NCI-H1092 treated with DMSO at 0.1 percent for 48 hours (cell line): ENCODE measurements at places on chromosomes 5 and 9.

DNA sequence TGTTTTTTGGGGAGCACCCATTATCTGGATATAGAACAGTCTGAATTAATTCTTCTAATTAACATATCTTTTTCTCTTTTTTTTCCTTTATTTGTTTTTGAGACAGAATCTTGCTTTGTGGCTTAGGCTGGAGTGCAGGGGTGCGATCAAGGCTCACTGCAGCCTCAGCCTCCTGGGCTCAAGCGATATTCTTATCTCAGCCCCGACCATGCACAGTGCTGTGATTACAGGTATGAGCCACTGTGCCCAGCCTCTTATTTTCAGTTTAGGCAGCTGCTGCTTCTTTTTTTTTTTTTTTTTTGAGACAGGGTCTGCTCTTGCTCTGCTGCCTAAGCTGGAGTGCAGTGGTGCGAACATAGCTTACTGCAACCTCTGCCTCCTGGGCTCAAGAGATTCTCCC is 20.2 kb downstream of the UBE2R2 start:
- DNase-seq = no peak

- no peak for DNase-seq
Observed at GRCh38 chr5:96857924-96858323, 18.4 kb upstream of the ERAP2 start.

DNA sequence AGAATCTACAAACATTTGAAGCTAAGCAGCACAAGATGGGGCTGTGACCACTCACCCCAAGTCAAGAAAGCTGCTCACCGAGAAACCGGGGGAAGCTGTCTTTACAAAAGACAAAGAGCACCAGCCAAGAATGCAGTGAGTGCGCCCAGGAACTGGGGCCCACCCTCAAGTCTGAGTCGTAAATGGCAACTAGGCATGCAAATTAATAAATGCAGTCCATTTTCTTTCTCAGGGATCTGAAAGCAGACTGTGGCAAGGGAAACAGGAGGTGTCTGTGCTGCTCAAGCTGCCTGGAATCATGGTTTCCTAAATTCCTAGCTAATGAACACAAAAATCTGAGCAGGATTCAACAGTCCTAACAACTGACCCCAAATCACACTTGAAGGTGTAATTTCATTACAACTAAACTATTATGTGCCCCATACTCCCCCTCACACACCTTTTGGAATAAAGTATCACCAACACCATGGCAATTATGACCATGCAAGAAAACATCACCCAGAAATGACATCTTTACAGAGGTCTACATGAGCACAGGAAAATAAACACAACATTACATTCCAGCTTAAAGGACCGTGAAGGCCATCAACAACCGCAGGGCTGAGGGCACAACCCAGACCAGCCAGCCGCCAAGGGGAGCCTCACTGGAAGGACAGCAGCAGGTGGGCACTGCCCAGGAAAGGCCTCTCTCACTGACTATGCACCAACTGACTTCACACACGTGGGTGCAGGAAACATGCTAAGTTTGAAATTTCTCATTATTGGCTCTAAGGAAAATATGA is 17.6 kb downstream of the NSUN2 start:
- no peak for DNase-seq

DNA sequence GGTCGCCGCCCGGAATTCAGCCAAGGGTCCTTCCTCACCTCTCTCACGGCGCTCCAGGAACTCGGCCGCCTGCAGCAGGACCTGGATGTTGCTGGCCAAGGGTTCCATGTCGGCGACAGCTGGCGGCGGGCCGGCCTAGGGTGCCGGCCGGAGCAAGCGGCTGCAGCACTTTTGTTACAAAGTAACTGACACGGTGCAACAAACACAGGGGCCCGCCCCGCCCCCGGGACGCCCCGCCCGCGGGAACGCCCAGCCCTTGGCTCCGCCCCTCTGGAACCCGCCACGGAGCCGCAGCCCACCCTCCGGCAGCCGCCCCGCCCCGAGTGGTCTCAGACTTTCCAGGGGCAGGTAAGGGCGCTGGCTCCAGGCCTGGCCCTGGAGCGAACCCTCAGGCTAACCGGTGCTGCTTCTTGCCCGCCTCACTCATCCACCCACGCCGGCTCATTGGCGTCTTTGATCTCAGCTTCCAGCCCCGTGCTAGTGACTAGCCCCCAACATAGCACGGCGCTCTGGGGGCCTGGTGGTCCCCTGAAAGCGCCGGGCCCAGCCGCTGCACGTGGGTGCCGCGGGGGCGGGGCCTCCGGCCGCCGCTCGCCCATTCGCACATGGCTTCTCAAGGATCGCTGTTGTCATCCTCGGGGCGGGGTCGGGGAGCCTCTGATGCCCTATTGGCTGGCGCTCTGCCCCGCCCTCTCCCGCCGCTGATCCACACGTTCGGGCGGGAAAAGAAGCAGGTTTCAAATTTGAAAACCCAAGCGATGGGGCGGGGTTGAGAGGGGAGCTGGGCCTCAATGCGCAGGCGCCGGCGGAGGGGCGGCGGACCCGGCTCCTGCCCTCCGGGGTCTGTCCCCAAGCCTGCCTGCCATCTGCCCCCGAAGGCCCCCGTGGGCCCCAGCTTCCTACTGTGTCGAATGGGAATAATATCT is at the start of gene MXD3:
Gene MXD3, minus strand, starts transcription at position 176 of the 926 bp plus-strand sequence. Its CDS starts 68 bp downstream, at position 108.
- DNase-seq = peak; percentile 93

GRCh38 chr5:144125163-144125726 is 45.2 kb downstream of the YIPF5 start:
- DNase-seq = no peak

DNA sequence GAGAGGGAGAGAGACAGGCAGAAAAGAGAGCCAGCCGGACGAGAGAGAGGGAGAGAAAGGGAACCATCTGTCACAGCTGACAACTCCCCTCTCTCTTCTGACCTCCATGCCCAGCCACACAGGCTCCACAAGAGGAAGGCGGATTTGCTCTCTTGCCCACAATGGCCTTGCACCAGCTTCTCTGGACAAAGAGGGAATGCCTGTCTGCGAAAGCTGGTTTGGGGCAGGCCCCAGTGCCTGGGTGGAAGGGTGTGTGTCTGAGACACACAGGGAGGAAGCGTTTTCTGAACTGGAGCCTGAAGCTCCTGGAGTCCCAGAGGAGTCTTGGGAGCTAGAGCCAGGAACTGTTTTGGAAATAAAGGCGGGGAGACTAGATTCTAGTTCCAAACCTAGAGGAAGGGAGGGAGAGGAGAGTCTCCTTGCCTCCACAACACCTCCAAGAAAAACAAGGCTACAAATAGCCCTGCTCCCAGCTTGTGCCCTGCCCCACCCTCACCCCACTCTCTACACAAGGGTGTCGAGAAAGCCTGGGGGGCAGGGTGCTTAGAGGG is 12.5 kb downstream of the C1QTNF2 start:
- no peak for DNase-seq

DNA sequence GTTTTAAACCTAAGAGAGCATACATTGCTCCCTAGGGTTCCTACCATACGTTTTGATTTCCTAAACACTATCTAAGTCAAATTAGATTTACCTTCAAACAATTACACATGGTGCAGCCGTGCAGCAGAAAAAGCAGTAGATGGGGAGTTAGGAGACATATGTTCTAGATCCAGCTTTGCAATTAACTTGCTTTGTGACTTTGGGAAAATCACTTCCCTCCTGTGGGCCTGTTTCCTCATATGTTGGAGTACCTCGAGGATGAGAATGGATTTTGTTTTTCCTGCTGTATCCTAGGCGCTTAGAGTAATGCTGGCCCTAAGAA is 711 bp downstream of the MRPL50 start:
- DNase-seq = peak; percentile 35

GRCh38 chr5:28281351-28281750 is 1243.0 kb upstream of the CDH9 start:
- DNase-seq = no peak

DNA sequence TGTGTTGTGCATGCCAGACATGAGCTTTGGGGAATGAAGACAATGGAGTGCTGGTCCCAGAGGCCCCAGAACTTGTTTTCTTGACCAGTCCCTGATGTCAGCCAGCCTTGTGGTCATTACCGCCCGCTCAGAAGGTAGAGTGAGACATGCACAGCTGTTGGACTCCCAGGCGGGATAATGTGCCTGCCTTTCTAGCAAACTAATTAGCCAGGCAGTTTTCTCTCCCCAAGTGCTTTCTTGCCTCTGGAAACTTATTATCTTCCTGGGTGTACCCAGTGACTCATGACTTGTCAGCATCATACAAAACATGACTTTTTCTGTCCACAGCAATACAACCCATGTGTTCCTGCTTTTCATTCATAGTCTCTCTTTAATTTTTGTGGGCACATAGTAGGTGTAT is 131.1 kb downstream of the RMI1 start:
- no peak for DNase-seq

- DNase-seq = peak; percentile 22
Observed at GRCh38 chr5:82151662-82152061, 126.5 kb downstream of the RPS23 start.

- no peak for DNase-seq
Observed at GRCh38 chr9:21747175-21747574, 55.3 kb upstream of the MTAP start.

GRCh38 chr5:126587551-126588390 is 7.2 kb downstream of the ALDH7A1 start:
- no peak for DNase-seq

DNA sequence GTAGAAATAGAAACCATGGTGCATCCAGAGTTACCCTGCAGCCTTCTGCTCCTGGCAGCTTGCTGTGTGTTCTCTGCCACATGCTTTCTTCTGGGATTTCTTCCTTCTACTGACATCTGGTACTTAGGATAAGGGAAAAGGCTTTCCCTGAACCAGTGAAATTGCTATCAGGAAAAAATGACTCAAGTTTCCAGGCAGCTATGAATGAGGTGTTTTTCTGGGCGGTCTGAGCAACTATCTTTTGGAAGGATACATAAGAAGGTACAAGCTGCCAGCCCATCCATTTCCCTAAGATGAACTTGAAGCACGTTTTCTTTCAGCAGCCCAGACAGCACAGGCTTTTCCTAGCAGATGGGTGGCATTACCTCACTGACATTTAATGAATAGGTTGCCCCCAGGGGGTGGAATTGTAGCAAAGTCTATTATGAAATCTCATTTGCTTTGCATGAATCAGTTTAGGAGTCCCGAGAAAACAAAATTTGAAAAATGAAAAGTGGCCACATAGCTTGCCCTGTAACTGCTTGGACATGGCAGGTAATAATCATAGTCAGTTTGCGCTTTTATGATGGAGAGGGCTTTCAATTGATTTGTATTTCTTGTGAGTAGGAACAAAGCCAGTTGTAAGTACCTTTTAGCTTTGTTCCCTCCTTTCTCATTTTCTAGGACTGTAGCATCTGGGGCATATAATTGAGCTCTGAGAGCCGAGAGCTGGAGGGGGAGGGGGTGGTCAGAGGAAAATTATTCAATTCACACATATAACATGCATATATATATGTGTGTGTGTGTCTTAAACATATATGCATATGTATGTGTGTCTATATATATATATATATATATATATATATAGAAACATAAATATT is 108.5 kb downstream of the C9orf152 start:
- DNase-seq = peak; percentile 55

DNA sequence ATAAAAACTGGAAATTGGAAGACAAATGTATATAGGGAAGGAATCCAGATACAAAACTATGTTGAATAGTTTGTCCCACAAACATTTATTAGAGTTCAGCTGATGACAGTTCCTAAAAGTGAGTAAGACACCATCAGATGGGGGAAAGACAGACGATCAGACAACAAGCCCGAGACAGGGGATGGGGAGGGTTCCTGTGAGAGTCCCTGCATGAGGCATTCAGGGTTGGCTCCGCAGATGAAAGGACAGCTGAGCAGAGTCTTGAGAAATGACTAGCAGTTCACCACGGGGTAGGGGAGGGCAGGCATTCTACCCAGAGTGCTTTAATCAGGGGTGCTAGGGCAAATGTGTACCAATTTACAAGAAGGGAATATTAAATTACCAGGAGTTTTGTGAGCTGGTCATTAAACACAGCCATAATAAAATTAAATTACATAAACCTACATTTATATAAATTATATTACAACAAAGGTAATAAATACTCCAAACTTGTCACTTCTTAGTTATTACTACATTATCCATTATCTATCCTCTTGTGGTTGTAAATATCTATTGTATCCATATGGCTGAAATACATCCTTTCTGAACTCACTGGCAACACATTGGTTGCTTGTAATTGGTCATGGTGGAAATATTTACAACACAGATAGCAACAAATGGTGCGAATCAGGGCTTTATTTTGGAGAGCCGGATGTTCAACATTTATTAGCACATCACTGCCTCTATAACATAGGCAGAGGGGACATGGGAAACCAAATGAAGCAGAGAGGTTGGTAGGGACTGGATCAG is 27.8 kb downstream of the TNFSF15 start:
- no peak for DNase-seq

- peak; percentile 1 for DNase-seq
Observed at GRCh38 chr9:115883467-115884329, 269.9 kb upstream of the PAPPA start.

DNA sequence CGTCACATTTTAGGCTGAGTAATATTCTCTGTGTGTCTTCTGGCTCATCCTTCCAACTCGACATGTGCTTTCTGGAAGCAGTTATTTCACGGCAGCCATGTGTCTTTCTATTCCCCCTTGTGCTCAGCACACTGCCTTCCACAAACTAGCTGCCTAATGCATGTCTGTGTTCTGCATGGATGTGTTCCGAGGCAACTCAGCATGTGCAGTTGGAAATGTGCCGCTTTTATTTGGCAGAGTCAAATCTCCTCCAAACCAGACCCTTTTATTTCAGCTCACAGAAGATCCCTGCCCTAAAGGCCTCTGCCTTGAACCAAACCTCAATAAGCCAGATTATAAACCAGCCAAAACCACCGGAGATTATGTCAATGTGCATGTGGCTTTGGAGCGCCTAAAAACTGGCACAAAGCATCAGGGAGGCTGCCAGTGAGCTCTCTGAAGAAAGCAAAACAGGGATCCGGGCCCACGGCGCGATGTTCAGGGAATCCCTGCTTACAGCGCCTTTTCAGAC is 360.2 kb downstream of the DEPDC1B start:
- no peak for DNase-seq

- no peak for DNase-seq
Observed at GRCh38 chr5:42514754-42515153, 91.5 kb downstream of the GHR start.

- no peak for DNase-seq
Observed at GRCh38 chr5:109825450-109825849, 135.7 kb downstream of the MAN2A1 start.

- DNase-seq = no peak
Observed at GRCh38 chr9:89696780-89697179, 92.0 kb downstream of the GADD45G start.
